ENCODE measurements at places on chromosomes 13 and 19. TPM values are rescaled to one million over a fixed set of nuclear protein-coding genes. Genes with fewer than 3 reads are reported as not detected.
A peak's percentile ranks its signal among the peaks of the same experiment; 100 is the strongest.

IL4I1 gene
- 0.13 TPM for total RNA-seq

OLFM2 gene
- 29.0 TPM for total RNA-seq

SMIM17 gene
- not detected for total RNA-seq

ZSCAN18 gene
- total RNA-seq, result 15.4 TPM

VRK3 gene
- 38.0 TPM for total RNA-seq

ARHGAP45 gene
- 5.1 TPM for total RNA-seq

ARHGAP33 gene
- total RNA-seq, result 3.6 TPM

ELSPBP1 gene
- total RNA-seq, result not detected

ZNF253 gene
- total RNA-seq, result 4.7 TPM

NKG7 gene
- 1.7 TPM for total RNA-seq

HCST gene
- total RNA-seq, result 1.8 TPM

DNA sequence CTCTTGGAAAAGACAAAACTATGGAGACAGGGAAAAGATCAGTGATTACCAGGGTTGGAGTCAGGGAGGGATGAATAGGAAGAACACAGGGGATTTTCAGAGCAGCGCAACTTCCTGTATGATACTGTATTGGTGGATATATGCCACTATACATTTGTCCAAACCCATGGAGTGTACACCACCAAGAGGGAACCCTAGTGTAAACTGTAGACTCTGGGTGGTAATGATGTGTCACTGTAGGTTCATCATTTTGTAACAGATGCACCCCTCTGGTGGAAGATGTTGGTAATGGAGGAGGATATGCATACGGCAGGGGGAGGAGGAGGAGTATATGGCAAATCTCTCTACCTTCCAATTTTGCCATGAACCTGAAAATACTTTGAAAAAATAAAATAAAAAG lies 68.1 kb downstream of the UFM1 start:
- DNase-seq, result no peak

GRCh38 chr13:98810746-98811145 lies 58.3 kb upstream of the SLC15A1 start:
- peak; percentile 33 for DNase-seq

DNA sequence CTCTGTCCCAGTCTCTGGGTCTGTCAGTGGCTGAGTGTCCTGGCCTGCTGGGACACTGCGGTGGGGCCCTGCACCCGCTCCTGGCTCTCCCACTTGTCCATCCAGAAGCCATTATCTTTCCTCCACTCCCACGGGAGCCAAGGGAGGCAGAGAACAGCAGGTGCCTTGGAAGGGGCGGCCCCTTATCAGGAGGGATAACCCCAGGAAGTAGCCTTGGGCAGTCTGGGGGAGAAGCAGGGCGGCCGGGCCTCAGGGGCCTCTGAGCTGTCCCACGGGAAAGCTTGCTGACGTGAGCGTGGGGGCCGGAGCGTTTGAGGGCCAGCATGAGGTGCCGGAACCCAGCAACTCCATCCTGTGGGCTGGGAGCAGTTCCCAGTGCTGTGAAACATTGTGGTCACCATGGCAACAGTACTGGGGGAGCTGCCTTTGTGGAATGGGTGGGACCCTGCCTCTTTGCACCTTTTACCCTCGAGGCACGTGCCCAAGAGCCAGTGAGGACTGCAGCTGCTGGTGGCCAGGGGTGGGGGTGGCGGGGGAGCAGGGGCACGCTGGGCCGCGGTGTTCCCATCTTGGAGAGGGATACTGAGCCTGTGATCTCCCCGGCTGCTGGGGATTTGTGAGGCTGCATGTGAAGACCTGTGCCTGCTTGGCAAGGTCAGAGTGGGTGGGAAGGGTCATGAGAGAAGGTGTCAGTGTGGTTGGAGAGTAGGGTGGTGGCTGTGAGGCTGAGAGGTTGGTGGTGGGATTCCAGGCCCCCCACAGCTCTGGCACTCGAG lies 20.9 kb downstream of the KLHL26 start:
- no peak for DNase-seq

GRCh38 chr13:20411638-20412342 lies 113.9 kb downstream of the CRYL1 start:
- no peak for DNase-seq

GRCh38 chr13:48496271-48497161 lies 36.4 kb downstream of the RCBTB2 start:
- DNase-seq, result no peak

DNA sequence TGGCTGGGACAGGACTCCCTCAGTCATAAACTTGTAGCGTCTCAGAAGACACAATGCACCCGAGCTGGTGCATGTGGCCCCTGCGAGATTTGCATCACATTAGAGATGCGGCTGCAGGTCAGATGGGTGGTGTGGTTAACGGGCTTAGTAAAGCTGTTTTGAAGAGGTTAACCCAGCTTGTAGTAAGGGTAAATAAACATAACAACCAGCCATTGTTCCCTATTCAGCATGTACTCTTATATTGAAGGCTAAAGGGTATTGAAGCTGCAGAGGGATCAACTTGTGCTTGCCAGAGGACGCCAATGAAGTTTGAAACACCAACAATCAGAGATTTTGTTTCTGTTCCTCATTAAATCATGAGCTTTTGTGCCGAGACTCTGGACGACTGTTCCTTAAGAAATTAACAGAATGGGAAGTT lies 79.4 kb downstream of the ZIC5 start:
- no peak for DNase-seq

GRCh38 chr13:24149246-24150032 lies 11.1 kb upstream of the SPATA13 start:
- no peak for DNase-seq

- no peak for DNase-seq
Measured at GRCh38 chr19:43332058-43332922, 21.2 kb upstream of the CD177 start.

DNA sequence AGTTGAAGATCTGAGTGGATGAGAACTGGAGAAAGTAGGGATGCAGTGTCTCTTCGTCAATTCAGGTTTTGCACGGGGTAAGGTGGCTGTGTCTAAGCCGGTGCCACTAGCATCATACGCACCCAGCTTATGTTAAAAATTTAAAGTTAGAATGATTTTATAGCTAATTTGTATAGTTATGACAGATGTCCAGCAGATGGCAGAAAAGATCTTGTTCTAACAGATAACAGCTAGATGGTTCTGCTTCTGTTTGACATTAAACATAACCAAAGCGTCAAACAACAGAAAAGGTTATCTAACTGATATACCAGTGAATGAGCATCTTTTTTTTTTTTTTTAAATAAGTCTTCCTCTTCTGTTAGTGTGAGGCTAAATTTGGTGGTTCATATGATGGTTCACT lies 18.8 kb upstream of the EDDM13 start:
- no peak for DNase-seq

GRCh38 chr19:17328517-17329365 lies 5.9 kb downstream of the ANO8 start:
- no peak for DNase-seq

DNA sequence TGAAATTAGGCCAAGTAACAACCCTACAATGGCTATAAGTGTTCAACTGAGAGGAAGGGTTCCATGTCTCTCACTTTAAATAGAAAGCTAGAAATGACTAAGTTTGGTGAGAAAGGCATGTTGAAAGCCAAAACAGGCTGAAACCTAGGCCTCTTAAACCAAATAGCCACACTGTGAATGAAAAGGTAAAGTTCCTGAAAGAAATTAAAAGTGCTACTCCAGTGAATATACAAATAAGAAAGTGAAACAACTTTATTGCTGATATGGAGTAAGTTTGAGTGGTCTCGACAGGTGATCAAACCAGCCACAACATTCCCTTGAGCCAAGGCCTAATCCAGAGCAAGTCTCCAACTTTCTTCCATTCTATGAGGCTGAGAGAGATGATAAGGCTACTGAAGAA lies 209.6 kb downstream of the KLF12 start:
- no peak for DNase-seq

DNA sequence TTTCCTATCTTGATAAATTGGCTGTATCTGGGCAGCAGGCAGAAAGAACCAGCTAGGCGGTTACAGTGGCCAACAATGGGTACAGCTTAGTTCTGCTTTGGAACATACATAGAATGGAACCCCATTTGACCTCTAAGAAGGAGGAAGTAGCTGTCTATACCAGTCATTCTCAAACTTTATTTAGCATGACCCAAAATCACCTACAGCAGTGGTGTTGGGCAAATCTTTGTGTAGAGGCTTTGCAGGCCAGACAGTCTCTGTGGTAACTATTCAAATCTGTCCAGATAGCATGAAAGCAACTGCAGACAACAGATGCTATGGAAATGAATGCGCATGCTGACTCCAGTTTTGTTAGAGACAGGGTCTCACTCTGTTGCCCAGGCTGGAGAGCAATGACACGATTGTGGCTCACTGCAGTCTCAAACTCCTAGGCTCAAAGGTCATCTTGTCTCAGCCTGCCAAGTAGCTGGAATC lies 12.0 kb upstream of the KCNC3 start:
- no peak for DNase-seq

DNA sequence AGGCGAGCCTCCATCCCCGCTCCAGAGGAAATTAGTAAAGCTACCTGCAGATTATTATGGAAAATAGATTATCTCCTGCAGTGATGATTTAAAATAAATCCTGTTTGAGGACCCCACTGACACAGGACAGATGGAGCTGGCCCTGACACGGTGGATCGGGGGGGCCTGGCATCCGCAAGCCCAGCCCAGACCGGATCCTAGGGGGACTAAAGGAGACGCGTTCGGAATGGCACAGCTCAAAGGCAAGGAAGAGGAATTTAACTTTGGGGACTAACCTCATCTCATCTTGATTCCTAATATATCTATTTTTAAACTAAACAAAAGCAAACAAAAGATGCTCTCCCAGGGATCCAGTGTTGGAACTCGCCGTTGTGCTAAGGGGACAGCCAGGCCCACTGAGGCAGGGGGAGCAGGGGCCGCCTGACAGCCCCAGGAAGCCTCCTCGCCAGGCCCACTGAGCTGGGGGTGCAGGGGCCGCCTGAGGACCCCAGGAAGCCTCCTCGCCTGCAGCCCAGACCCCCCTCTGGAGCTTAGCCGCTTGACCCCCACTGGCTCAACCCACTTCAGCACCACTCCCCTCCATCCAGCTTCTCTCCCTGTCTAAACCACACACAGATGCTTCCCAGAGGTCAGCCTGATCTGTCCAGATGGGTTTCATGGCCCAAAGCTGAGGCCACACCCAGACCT lies 78.6 kb downstream of the SPACA7 start:
- DNase-seq, result no peak

DNA sequence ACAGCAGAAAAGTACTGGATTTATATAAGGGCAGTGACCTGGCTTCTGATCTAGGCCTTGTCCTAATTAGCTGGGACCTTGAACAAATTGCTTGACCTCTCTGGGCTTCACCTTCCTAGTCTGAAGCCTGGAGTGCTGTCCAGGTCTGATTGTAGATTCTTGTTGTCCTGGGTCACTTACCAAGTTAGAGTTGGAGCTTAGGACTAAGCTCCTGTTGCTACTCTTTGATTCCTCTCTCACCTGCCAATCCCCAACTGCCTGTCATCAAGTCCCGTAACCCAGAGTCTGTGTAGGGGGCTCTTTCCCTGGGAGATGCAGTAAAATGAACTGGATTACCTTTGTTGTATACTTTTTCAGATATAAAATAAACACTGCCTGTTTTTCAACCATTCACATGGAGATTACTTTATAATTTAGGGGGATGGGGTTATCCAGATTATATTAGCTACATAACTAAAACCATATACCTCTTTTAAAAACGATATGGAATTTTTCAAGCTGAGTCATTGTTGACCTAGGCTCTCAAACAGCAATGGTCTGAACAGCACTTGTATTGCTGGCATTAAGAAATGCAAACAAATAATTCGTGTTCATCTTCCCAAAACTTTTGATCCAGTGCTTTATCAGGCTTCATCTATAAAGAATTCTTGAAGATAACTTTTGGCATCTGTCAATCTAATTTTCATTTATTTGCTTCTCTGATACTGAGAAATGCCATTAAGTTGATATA lies 5.8 kb downstream of the ARHGAP35 start:
- DNase-seq, result no peak

DNA sequence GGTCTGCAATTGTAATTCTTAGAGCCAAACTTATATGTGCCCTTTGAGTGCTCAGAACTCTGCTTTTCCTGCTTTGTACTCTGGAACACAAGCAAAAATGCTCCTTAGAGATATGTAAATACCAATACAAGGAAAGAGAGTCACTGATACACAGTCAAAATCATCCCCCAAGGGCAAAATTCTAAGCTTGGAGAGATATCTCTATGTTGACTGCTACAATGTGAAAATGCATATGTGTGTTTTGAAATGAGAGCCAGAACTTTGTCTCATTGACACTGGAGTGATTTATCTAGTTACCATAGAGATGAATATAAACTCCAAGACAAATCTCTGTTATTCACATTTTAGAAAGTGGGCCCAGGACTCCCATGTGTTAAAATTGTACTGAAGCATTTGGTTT lies 494.8 kb upstream of the SLITRK1 start:
- DNase-seq, result no peak

GRCh38 chr13:50388481-50388880 lies 373.2 kb downstream of the KCNRG start:
- DNase-seq, result no peak

- DNase-seq, result no peak
Measured at GRCh38 chr13:98371516-98372023, 194.5 kb upstream of the RNF113B start.

DNA sequence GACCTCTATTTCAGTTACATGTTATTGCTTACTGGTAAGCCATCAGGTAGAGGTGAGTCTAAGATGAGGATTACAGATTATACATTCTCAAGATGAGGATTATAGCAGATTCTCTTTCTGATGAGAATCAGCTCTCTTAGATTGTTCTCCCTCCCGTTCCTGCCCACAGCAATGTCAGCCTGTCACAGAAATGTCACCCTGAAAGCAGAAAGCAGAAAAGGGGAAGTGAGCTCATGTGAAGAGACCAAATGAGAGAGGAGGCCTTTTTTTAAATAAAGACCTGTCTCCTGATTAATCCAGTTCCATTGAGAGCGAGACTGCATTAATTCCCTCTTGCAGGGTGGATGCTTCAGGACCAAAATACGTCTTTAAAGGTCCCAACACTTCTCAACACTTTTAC lies 445.6 kb downstream of the KCTD12 start:
- DNase-seq, result no peak

GRCh38 chr19:41307954-41308449 lies 2.0 kb upstream of the CCDC97 start:
- no peak for DNase-seq

- DNase-seq, result no peak
Measured at GRCh38 chr19:39499932-39500331, 1.2 kb downstream of the DLL3 start.

DNA sequence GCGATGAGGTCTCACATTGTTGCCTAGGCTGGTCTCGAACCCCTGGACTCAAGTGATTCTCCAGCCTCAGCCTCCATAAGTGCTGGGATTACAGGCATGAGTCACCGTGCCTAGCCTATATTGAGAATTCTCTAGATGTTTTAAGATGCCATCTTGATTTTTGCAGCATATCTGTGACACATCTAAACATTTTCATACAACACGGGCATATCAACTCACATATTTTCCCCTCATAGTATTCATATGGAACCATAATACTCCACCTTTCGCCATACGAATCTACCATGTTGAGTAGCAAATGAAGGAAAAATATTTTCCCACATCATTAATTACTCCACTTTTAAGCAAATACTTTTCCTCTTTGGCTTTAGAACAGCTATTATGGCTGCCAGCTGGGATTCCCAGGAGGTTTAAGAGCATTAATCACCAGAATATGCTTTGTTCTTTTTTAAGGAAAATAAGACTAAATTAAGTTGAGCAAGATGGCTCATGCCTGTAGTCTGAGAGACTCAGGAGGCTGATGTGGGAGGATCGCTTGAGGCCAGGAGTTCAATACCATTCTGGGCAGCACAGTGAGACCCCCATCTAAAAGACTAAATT lies 56.9 kb upstream of the GTF2F2 start:
- DNase-seq, result no peak

Data from left lobe of liver (tissue), 2 donors.